GM23338 (cell line): ENCODE measurements at places on chromosomes 7 and 10.

GRCh38 chr7:106045586-106045985 is 66.5 kb downstream of the SYPL1 start:
- H3K4me1 ChIP-seq, result peaks cover 4% of the 10 kb centered on the region
- no peak overlapping the region for H3K4me3 ChIP-seq
- no peak for DNase-seq
- H3K36me3 ChIP-seq, result no peaks in the 10 kb centered on the region

DNA sequence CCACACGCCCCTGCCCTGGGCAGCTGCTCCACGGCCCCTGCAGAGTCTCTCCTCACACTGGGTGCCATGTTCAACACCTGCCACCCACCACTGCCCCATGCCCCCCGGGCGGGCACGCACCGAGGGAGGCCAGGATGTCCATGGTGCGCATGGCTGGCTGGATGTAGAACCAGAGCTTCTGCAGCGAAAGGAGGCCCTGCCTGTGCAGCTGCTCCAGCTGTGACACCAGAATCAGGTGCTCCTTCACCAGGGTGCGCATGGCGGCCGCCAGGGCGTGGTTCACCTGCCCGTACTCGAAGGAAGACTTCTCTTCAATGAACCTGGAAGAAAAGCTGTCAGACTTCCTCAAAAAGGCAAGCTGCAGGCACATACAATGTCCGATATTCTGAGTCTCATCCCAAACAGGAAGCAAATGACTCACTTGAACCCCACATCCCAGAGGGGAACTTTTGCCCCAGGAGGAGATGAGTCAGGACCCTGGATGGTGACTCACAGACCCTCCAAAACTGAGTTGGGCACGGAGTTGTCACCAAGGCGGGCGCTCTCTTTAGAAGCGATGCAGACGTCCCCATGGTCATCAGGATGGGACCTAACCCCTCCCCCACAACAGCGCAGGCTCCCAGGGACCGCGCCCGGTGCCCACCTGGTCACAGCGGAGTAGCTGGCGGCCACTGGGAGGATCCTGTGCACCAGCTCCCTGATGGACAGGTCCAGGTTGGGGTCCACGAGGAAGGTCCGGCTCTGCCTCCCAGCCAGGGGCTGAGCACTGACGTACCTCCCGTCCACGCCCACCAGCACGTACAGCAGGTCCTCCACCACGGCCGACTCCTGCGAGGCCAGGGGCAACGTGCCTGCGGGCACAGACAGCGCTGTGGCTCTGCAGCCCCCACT is 15.5 kb downstream of the TUBGCP2 start:
- H3K4me1 ChIP-seq, result no peaks in the 10 kb centered on the region
- H3K4me3 ChIP-seq, result no peak overlapping the region
- no peaks in the 10 kb centered on the region for H3K27me3 ChIP-seq

GRCh38 chr10:4678023-4678950 is 147.7 kb upstream of the AKR1E2 start:
- DNase-seq, result no peak
- no peak overlapping the region for H3K27ac ChIP-seq
- no peaks in the 10 kb centered on the region for H3K27me3 ChIP-seq
- no peak overlapping the region for H3K4me3 ChIP-seq

DNA sequence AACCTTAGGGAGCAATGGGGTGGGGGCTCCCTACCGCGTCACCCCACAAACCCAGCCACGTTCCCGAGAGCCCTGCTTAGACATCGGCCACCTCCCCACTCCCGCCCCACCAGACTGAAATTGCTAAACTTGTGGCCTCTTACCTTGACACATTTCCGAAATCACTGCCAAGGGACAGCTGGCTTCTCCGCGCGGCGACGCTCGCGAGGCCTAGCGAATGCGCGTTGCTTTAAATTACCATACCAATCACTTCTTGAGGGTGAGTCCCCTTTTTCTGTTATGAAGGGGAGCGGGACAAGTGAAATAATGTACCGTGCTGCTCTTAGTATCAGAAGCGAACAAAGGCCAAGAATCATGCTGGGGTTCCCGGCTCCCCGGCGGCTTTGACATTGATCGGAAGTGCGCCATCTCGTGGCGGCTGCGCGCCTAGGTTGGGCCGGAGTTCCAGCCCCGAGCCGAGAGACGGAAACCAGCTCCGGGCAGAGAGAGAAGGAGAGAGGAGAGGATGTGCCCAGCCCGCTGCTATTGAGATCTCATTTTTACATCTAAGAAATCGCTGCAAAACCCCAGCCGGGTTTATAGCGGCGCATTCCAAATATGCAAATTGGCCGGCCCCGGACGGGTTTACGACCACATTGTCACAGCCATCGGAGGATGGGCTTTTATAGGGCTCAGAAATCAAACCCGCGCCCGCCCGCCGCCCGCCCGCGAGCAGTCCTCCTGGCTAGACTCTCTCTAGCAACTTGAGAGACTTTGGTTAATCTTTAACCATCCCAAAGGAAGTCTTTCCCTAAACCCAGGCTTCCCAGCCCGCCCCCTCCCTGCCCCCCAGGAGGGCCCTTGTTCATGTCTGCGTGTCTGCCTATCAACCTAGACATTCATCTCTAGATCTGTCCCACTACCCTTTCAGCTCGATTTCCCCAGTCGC is 5.3 kb downstream of the HOXA11 start:
- H3K27me3 ChIP-seq, result peaks cover 100% of the 10 kb centered on the region
- peaks cover 40% of the 10 kb centered on the region for H3K4me1 ChIP-seq
- DNase-seq, result peak; percentile 89
- H3K27ac ChIP-seq, result no peak overlapping the region
